Naive thymus-derived CD4-positive, alpha-beta T cell (primary cell): ENCODE measurements at places on chromosomes 6 and 20. TPM values are rescaled to one million over a fixed set of nuclear protein-coding genes. Genes with fewer than 3 reads are reported as not detected.

DNA sequence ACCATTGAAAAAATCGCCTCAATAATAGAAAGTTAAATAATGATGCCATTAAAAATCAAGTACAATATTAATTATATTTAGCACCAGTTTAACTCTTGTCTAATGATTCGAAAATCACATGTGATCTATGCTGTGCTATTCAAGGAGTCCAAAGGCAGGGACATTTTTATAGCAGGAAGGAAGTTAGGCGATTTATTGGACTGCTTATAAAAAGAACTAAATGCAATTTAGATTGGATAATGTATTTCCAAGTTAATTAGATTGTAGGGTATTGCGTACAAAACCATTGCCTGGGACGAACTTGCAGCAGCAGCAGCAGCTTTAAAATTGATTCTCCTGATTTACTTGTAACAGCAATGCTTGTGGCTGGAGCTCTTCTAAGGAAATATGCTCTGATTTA is 87.4 kb upstream of the TMEM181 start:
- no peak for DNase-seq
- H3K27me3 ChIP-seq, result no peaks in the 10 kb centered on the region
- no peaks in the 10 kb centered on the region for H3K4me1 ChIP-seq

C6orf15 gene
- not detected for total RNA-seq

GRCh38 chr20:46253391-46253790 is 54.9 kb downstream of the CDH22 start:
- H3K4me3 ChIP-seq, result no peak overlapping the region
- no peaks in the 10 kb centered on the region for H3K27me3 ChIP-seq
- no peak overlapping the region for H3K27ac ChIP-seq
- H3K4me1 ChIP-seq, result no peaks in the 10 kb centered on the region
- no peak for DNase-seq
- H3K36me3 ChIP-seq, result no peaks in the 10 kb centered on the region

DNA sequence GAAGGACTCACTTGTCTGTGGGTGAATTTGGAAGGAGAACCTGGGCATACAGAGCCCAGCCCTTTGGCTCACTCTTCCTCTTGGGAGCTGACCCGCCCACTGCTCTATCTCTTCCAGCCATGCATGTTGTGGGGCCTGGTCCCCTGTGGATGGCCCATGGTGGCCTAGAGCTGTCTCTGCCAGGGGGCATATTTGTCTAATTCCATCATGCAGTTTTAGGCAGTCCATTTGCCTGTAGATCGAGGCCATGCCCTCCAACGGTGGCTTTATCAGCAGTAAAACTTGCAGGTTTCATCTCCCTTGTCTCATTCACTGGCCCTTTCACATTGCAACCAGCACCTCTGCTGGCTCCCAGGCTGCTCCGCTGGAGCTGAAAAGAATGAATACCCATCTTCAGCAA is 12.9 kb upstream of the EZR start:
- DNase-seq, result no peak
- no peaks in the 10 kb centered on the region for H3K36me3 ChIP-seq
- H3K4me3 ChIP-seq, result no peak overlapping the region
- H3K27me3 ChIP-seq, result no peaks in the 10 kb centered on the region
- H3K27ac ChIP-seq, result no peak overlapping the region

GRCh38 chr20:60513141-60513540 is 554.9 kb downstream of the CDH26 start:
- H3K27ac ChIP-seq, result no peak overlapping the region
- H3K4me1 ChIP-seq, result no peaks in the 10 kb centered on the region
- no peaks in the 10 kb centered on the region for H3K27me3 ChIP-seq
- DNase-seq, result no peak

ADGRF5 gene
- total RNA-seq, result not detected in 2 replicates

- no peak for DNase-seq
- H3K4me3 ChIP-seq, result no peak overlapping the region
- no peak overlapping the region for H3K27ac ChIP-seq
- no peaks in the 10 kb centered on the region for H3K27me3 ChIP-seq
- H3K4me1 ChIP-seq, result no peaks in the 10 kb centered on the region
- no peaks in the 10 kb centered on the region for H3K36me3 ChIP-seq
Observed at GRCh38 chr20:8798505-8798904, 270.4 kb upstream of the PLCB4 start.

GRCh38 chr20:5973971-5974370 is 23.5 kb downstream of the MCM8 start:
- no peak overlapping the region for H3K4me3 ChIP-seq
- no peaks in the 10 kb centered on the region for H3K27me3 ChIP-seq
- no peak for DNase-seq
- H3K27ac ChIP-seq, result no peak overlapping the region

KCNG1 gene
- 0.17 TPM in 1 of 2 replicates, not detected in the other for total RNA-seq

BIRC7 gene
- total RNA-seq, result not detected in 2 replicates

DNA sequence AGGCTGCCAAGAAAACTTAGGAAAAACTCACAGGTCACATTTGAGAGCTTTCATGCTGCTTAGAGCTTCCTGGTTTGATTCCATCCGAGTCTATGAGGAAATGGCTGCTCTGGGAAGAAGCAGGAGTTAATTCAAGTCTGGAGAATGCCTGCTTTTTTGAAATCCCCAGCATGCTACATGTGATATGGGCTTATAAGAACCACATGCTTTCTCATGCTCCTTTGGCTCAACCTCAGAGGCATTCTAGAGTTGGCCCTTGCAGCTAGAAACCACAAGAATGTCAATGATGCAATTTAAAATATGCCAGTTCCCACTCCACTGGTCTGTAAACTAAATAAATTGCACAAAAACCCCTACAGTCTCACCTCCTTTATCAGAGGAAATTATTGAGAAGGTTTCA is 142.9 kb upstream of the OLIG3 start:
- no peak for DNase-seq
- H3K27me3 ChIP-seq, result no peaks in the 10 kb centered on the region

- H3K4me1 ChIP-seq, result peaks cover 22% of the 10 kb centered on the region
- H3K36me3 ChIP-seq, result no peaks in the 10 kb centered on the region
- no peak overlapping the region for H3K4me3 ChIP-seq
- no peak for DNase-seq
Observed at GRCh38 chr6:129672881-129673631, 36.9 kb downstream of the ARHGAP18 start.

ZNF391 gene
- total RNA-seq, result 0.19 and 0.53 TPM in 2 replicates

DNA sequence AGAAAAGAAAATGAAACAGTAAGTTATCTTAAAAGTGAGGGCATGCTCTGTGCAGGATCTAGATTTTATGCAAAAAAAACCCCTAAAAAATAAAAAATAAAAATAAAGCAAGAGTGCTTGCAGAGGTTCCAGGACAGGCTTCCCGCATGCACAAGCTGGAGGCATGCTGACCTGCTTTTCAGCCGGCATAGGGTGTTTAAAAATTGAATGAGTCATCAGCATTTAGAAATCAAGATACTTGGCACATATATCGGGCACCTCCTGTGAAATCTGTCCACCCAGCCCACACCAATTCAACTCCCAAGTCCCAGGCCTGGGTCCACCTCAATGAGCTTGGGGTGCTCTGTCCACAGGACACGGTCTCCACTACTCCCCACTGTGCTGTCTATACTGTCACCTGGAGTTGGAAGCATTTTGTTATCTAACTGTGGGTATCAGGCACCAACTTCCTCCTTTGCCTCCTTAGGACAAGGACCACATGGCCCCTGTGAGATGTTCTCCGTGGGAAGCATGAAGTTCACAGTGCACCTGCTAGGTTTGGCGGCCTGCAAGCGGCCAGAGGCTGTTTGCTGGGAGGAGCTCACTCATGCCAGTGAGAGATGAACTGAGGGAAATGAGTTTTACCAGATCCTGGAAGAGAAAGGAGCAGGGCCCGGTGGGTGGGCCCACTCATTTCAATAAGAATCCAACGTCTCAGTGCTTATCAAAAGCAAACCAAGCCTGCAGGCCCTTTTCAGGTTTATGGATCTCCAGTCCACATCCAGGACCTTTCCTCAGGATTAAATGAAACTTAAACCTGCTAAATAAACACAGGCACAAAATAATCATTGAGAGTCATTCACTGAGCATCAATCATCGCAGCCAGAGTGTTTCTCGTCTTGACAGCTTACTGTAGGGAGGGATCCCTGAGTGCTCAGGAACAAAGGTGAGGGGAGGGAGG is 121.1 kb downstream of the FOXA2 start:
- no peak for DNase-seq
- H3K36me3 ChIP-seq, result no peaks in the 10 kb centered on the region
- H3K4me3 ChIP-seq, result no peak overlapping the region
- H3K27me3 ChIP-seq, result no peaks in the 10 kb centered on the region
- no peaks in the 10 kb centered on the region for H3K4me1 ChIP-seq

GRCh38 chr20:51650685-51651134 is 108.2 kb upstream of the NFATC2 start:
- no peak for DNase-seq
- H3K36me3 ChIP-seq, result no peaks in the 10 kb centered on the region
- no peaks in the 10 kb centered on the region for H3K4me1 ChIP-seq

DNA sequence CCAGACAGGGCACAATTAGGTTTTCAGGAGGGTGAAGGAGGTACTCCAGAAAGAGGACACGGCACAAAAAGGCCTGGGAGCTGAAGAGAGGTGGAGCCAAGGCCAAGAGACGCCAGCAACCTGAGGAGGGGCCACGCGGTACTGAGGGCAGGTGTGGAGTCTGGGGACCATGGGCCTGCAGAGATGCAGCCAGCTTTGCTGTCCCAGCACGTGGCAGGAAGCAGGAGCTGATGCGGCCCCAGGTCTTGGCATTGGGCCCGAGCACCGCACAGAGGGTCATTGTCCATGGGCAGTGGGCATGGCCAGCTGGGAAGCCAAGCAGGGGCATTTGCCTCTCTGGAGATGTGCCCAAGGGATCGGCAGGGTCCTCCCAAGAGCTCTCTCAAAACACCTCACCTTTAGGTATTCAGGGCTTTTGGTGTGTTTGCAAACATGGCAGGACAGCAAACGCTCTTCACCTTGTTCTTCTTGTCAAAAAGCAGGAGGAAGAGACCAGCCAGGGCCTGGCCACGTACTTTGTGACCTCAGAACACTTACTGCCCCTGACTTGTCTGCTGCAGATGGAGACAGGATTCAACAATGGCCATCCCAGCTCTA is 1.4 kb upstream of the BPIFB1 start:
- H3K27ac ChIP-seq, result no peak overlapping the region
- no peaks in the 10 kb centered on the region for H3K36me3 ChIP-seq
- H3K4me1 ChIP-seq, result no peaks in the 10 kb centered on the region
- no peak overlapping the region for H3K4me3 ChIP-seq

DNA sequence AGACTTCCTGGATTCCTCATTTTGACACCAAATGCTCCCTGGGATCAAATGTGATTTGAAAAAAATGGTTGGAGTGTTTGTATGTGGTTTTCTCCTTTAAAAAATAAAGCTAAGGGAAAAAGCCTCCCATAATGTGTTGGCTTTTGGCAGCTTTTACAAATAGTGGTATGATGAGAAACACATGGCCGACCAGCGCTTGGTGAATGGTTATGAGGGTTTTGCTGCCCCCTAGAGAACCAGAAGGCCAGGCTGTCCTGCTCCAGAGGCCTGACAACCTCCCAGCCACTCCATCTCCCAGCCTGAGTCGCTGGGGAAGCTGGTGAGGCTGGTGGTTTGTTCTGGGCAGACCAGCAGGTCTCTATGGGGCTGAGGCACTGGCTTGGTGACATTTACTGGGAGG is 69.3 kb downstream of the CLIC5 start:
- no peak overlapping the region for H3K27ac ChIP-seq
- no peaks in the 10 kb centered on the region for H3K36me3 ChIP-seq
- H3K4me1 ChIP-seq, result no peaks in the 10 kb centered on the region
- H3K4me3 ChIP-seq, result no peak overlapping the region
- no peaks in the 10 kb centered on the region for H3K27me3 ChIP-seq

GRCh38 chr6:32854376-32855178 is 585 bp downstream of the PSMB9 start:
- peak; percentile 75 for DNase-seq
- peaks cover 40% of the 10 kb centered on the region for H3K4me1 ChIP-seq
- peaks cover 72% of the 10 kb centered on the region for H3K36me3 ChIP-seq
- peak overlapping the region; percentile 91 for H3K4me3 ChIP-seq
- H3K27me3 ChIP-seq, result no peaks in the 10 kb centered on the region

DNA sequence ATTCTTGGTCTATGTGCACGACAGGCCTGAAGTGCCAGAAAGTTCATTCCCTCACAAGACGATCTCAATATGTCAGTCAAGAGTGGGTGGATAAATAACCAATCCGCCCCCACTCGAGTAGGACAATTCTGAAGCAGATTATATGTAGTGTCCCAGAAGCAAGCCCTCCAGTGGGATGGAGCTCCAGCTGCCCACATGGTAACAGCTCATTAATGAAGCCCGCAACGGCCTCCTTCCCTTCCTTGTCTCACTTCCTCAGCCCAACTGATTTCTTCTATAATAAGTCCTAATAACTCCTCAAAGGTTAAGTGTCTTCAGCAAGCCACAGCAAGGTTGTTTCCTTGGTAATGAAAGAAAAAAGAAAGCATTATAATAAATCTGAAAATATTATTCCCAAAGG is 82.1 kb upstream of the F13A1 start:
- no peaks in the 10 kb centered on the region for H3K4me1 ChIP-seq
- H3K36me3 ChIP-seq, result no peaks in the 10 kb centered on the region
- DNase-seq, result no peak

- H3K4me3 ChIP-seq, result no peak overlapping the region
- no peak overlapping the region for H3K27ac ChIP-seq
- no peaks in the 10 kb centered on the region for H3K27me3 ChIP-seq
- H3K4me1 ChIP-seq, result no peaks in the 10 kb centered on the region
- DNase-seq, result peak; percentile 2
Observed at GRCh38 chr6:8006208-8006607, 58.0 kb downstream of the BLOC1S5 start.

NRN1 gene
- total RNA-seq, result 0.19 TPM

XKR7 gene
- total RNA-seq, result not detected

GRCh38 chr6:159359581-159360297 is 190.5 kb downstream of the FNDC1 start:
- H3K27me3 ChIP-seq, result no peaks in the 10 kb centered on the region
- no peaks in the 10 kb centered on the region for H3K36me3 ChIP-seq
- H3K27ac ChIP-seq, result no peak overlapping the region

GRCh38 chr20:24497851-24498250 is 28.4 kb downstream of the SYNDIG1 start:
- H3K36me3 ChIP-seq, result no peaks in the 10 kb centered on the region
- H3K4me3 ChIP-seq, result no peak overlapping the region
- no peak for DNase-seq
- H3K4me1 ChIP-seq, result no peaks in the 10 kb centered on the region
- H3K27me3 ChIP-seq, result no peaks in the 10 kb centered on the region

GRCh38 chr20:47272893-47273590 is 83.5 kb downstream of the ZMYND8 start:
- H3K36me3 ChIP-seq, result peaks cover 5% of the 10 kb centered on the region
- H3K4me1 ChIP-seq, result peaks cover 2% of the 10 kb centered on the region
- H3K4me3 ChIP-seq, result no peak overlapping the region
- no peak overlapping the region for H3K27ac ChIP-seq
- no peaks in the 10 kb centered on the region for H3K27me3 ChIP-seq
- DNase-seq, result peak; percentile 40
